HS-27A (cell line): ENCODE measurements at places on chromosomes 7 and 10.

DNA sequence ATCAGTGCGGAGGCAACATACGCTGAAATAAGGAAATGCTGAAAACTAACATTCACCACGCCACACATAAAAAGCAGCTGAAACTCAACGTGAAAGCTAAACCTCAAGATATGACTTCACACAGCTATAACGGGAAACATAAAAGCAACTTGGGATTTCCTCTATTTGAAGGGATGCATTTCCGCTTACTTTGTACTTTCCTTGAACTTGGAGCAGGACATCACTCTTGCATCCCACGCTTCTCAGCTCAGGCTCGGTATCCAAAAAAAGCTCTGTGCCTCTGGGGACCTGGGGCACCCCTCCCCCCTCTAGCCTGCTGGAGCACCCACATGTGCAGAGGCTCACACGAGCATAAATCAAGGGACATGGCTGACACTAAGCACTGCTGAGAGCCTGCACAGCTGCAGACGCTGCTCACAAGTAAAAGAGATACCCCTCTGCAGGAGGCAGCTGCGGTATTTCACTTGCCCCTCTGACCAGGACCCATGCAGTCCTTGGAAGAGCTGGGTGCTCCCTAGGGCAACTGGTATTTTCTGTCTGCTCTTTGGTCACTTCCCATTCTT lies 34.2 kb downstream of the PARD3 start:
- DNase-seq, result no peak

GRCh38 chr10:73209705-73210104 lies 37.4 kb downstream of the DNAJC9 start:
- no peak for DNase-seq

- DNase-seq, result no peak
These were observed 129.3 kb upstream of the JCAD start for GRCh38 chr10:30188556-30189237.

- DNase-seq, result no peak
These were observed 96.2 kb downstream of the PPP1R17 start for GRCh38 chr7:31783221-31783620.

- DNase-seq, result no peak
These were observed 816 bp upstream of the LRRC4 start for GRCh38 chr7:128031901-128032604.

DNA sequence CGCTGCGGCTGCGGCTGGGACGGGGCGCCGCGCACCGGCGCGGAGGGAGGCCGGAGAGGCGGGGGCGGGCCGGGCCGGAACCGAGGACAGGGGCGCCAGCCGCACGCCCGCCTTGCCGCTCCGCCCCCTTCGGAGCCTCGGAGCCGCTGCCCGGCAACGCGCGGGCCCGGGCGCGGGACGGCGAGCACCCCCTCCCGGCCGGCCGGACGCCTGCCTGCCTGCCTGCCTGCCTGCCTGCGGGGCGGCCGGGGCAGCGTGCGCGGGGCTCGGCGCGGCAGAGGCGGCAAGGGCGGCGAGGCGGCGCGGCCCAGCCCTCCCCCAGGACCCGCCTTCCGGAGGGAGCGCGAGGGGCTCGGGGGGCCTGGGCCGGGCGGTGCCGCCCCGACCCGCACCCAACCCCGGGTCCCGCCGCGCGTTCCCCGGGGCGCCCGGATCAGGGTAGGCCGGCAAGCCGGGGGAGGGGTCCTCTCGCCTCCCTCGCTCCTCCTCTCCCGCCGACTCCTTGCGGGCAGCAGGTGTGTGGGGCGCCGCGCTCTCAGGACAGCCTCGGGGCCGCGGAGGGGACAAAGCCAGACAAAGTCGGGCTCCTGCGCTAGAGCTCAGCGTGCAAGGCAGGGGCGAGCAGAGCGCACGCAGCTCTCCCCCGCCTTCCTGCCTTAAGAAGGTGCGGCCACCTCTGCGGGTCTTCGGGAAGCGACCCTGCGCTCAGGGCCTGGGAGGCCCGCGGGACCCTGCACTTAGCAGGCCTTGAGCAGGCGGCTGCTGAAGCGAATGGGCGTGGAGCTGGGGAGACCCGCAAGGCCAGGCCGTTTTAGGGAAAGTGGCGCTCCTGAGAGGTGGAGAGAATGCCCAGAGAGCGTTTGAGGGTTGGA lies at the start of gene KIAA1549:
TSS of gene KIAA1549 (minus strand) at position 58 of the 872 bp plus-strand sequence. CDS start 120 bp downstream, outside the sequence.
- DNase-seq, result no peak

DNA sequence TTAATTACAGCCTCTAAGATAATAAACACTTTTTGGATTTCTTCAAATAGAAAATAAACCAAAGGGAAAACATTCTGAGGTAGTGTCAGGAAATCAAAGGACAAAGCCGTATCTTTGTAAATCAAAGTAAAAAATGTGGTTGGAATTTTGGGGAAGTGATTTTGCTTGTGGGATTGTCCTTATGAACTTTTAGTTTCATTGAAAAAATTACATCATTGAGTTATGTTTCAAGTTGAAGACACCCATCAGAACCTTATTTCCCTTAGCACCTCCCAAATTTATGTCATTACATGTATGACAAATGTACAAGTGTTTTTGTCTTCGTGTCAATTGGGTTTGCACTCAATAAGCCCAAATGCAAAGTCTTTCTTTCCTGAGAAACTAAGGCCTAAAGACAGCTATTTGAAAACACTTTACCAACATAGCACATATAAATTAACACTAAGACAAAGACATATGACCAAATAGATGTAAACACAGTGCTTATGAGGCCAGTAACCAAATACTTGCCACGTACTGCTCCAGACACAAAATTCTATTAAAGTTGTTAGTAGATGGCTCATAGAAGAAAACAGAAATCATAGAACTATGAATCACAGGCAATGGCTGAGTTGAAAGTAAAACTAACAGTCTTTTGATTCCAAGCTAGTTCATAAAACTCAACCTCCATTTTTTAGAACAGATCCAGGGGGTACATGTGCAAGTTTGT lies 26.9 kb upstream of the LAMB4 start:
- DNase-seq, result no peak

DNA sequence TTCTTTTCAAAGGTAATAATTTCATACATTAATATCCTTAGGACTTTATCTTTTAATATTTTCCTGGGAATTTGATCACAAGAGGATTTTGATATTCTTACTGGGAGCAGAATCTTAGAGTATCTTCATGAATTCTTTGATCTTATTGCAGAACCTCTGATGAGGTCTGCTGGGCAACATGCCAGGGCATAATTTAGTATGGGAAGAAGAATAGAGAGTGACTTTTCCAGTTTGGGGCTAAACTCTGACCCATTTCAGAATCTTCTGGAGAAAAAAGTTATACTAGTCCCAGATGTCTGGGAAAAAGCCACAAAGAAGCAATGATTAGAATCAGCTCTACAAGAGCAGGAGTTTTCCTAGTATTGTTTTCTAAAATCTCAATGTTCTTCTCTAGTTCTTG lies 28.0 kb upstream of the RSU1 start:
- no peak for DNase-seq

DNA sequence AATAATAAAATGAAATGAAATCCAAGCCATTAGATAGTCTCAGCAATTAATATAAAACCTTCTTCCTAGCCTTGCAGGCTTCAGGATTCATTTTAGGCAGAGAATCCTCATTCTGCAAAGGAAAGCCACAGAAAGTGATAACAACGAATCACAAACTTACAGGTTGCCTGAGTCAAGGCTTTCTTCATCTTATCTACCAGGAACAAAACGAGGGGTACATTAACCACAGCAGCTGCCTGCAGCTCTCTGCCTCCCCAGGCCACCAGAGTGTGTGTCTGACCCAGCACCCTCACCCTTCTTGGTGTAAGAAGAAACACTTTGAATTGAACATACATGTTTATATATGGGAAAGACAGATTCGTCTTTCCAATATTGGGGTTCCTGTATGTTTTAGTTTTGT lies 12.5 kb upstream of the TNS3 start:
- DNase-seq, result no peak

DNA sequence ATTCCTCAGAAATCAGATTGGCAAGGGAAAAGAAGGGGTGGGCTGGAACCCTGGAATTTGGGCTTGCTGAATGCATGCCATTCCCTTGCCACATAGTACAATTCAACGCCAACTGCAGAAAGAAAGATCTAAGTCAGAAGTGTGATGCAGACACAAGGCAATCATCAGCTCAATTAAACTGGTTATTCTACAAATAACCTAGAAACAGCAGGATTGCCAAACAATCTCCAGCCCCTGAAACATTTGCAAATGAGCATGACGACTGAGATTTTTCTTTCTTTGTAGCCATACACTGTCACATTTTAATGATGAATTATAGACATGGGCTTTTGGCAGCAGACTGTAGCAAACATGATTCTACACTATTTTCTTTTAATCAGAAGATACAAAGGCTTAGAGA lies 16.5 kb upstream of the CREB5 start:
- DNase-seq, result no peak

GRCh38 chr7:30183749-30184369 lies 49.1 kb downstream of the MTURN start:
- no peak for DNase-seq

- no peak for DNase-seq
These were observed 23.6 kb upstream of the PWWP2B start for GRCh38 chr10:132373241-132373955.

DNA sequence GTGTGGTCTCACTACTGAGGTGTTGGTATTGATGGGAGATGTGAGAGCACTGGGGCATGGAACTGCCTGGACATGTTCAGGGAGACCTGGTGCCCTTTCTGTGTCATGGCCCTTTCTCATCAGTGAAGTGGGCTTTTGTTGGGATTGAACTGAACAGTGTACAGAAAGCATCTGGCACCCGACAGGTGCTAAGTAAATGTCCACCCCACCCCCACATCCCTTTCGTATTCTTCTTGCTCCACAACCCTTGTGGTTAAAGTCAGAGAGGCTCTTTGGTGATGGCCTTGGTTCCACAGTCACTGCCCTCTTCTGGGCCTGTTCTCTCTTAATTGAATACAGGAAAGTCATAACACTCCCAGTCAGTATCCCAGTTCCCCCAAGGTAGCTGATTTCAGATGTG lies 5.4 kb downstream of the NOM1 start:
- DNase-seq, result no peak

DNA sequence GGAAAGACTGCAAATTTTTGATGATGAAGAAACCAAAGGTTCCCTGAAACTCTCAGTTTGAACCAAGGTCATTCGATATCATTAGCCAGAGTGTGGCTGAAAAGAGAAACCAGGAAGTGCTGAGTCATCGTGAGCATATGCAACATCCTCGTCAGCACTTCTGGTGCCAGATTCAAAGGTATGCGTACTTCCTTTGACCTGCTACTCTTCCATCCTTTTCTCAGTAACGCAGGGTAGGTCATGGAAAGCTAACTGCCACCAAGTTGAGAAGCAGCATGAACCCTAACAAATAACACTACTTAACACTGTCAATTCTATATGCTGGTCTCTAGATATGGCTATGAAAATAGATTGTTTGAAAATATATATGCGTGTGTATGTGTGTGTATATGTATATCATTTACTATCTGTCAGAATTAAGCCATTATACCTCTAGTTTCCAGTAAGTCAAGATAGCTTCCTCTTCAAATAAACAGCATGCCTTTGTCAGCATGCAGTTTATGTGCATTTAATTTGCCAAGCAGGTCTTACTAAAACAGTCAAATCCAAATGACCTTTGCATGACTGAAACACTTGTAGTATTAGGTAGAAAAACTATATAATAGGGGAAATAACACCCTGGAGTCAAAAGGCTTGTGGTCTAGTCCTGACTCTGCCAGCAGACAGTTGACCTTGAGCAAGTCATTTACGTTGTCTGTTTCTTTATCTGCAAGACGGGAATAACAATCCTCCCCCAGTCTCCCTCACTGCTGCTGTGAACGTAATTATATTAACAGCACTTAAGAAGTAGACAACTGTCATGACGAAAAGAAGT lies 26.4 kb downstream of the CDK6 start:
- no peak for DNase-seq

DNA sequence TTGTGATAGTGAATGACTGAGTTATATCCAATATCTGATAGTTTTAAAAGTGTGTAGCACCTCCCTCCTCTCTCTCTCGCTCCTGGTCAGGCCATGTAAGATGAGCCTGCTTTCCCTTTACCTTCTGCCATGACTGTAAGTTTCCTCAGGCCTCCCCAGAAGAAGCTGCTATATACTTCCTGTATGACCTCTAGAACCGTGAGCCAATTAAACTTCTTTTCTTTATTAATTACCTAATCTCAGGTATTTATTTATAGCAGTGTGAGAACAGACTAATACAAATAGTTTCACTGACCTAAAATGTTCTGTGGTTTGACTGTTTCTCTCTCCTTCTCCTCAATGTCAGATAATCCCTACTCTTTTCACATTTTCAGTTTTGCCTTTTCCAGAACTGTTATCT lies 321.3 kb upstream of the MBL2 start:
- no peak for DNase-seq

GRCh38 chr7:38558761-38559345 lies 72.3 kb downstream of the AMPH start:
- no peak for DNase-seq

GRCh38 chr10:77286531-77287508 lies 350.8 kb downstream of the KCNMA1 start:
- DNase-seq, result no peak

GRCh38 chr10:99777918-99778714 lies 4.3 kb upstream of the ABCC2 start:
- no peak for DNase-seq

- no peak for DNase-seq
These were observed 143.4 kb downstream of the TPST1 start for GRCh38 chr7:66348531-66348930.

GRCh38 chr7:134461916-134462315 lies 3.0 kb upstream of the AKR1B1 start:
- no peak for DNase-seq

GRCh38 chr7:55477781-55478374 lies 94.4 kb downstream of the VOPP1 start:
- peak; percentile 50 for DNase-seq

GRCh38 chr10:8360365-8360764 lies 305.9 kb downstream of the GATA3 start:
- DNase-seq, result no peak

GRCh38 chr7:67209256-67209655 lies 212.6 kb downstream of the TYW1 start:
- no peak for DNase-seq

GRCh38 chr10:123143162-123143824 lies 4.6 kb upstream of the HMX2 start:
- no peak for DNase-seq

DNA sequence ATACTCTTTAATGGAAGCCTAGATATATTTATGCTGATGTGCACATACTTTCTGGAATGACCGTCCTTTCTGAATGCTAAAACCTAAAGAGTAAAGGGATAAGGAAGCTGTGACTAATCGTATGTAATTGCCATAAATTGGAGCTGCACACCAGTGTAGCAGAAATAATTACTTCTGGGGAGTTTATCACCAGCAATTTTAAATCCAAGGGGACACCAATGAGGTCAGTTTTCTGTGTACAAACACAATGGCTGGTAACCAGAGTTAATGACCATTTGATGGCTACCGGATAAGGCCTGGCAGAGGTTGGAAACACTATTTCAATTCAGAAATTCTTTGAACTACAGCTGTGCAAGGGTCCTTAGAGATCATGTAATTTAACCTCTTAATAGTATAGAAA lies 670.1 kb downstream of the REEP3 start:
- DNase-seq, result no peak

DNA sequence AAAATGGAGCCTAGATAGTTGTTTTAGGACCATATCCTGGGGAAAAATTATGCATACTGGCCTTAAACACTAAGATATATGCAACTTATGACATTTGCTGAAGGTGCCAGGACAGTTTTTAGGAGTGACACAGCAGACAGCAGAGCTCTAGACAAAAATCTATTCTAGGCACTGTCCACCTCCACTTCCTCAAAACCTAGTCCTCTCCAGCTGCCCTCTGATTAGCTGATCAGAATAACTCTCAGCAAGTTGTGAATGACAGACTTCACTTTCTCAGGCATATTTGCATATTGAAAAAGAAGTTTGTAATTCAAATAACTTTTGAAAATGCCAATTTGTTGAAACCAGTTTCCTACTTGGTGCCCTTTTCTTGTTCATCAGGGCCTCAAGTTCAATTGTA lies 152.3 kb upstream of the STEAP4 start:
- no peak for DNase-seq
